ENCODE measurements at places on chromosomes 4 and X.

DNA sequence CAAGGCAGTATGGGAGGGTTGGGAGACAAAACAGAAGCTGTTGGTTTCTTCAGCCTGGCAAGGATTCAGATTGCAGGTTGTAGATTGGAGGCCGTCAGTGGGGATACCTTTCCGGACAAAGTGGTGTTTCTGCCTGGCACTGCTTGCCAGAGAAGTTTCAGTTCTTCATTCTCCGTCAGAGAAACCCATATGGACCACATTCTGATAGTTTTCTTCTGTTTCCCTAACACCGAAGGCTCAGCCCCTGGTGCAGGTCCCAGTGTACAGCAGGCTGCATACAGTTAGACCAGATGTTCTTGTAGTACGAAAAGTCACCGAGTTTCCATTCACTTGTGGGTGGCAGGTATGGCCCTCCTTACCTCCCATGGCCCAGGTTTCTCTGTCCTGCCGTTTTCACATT lies 107.3 kb downstream of the PTTG2 start:
- DNase-seq, result no peak

DNA sequence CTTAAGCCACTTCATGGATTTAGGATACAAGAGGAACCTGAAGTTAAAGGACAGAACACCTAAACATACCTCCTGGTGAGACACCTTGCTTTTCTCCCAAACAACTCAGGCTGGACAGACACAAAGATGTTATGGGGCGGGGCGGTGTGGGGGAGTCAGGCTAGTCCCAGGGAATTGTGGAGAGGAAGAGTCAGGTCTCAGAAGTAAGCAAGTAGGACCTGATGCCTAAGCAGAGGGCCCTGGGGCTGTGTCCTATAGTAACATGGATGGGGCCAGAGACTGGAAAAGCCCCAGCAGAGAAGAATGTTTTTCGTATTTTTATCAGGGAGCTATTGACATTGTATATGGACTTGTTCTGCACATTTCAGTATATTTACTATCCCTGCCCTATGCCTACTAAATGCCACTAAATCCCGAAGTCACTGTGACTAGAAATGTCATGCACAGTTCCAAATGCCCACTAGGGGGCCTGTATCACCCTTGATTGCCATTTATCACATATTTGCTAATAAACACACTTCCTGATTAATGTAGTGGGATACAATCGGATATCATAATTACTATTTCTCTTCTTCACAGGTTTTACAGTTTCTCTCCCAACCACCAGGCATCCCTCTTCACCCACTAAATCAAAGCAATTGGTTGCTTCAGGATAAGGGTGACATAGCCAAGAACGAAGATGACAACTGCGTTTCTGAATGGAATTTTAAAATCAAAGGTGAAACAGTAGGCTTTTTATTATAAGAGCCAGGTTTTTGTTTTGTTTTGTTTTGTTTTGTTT lies 23.8 kb upstream of the ARHGAP10 start:
- DNase-seq, result peak; percentile 36

DNA sequence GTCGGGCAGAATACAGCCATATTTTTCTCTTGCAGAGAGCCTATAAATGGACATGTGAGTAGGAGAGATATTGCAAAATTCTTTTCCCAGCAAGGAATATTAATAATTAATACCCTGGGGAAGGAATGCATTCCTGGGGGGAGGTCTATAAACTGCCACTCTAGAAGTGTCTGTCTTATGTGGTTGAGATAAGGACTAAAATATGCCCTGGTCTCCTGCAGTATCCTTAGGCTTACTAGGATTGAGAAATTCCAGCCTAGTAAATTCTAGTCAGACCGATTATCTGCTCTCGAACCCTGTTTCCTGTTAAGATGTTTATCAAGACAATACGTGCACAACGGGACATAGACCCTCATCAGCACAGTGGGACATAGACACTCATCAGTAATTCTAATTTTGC lies 872.6 kb downstream of the FSTL5 start:
- DNase-seq, result no peak

DNA sequence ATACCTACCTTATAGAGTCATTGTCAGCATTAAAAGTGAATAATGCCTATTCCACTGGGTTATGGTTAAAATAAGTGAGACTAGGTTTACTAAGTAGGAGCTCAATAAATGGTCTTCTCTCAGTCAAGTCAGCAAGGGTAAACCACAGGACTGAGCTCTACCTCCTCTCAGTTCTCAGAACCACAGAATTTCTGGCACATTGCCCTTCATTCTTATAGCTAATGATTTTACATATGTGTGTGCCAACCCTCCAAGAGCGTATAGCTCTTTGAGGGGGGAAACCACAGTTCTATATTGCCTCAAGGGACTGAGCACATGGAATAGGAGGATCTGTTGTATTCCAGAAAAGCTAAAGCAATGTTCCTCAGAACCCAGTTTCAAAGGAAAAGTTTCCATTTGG lies 124.8 kb downstream of the ATG4A start:
- no peak for DNase-seq

- no peak for DNase-seq
Measured at GRCh38 chr4:158875455-158875854, 106.6 kb downstream of the FNIP2 start.

Data from RWPE1 (cell line).